ENCODE measurements at places on chromosomes 13 and 19.
A peak's percentile ranks its signal among the peaks of the same experiment; 100 is the strongest.

GRCh38 chr19:58361900-58362271 lies 665 bp downstream of the ZNF497 start:
- DNase-seq: no peak

DNA sequence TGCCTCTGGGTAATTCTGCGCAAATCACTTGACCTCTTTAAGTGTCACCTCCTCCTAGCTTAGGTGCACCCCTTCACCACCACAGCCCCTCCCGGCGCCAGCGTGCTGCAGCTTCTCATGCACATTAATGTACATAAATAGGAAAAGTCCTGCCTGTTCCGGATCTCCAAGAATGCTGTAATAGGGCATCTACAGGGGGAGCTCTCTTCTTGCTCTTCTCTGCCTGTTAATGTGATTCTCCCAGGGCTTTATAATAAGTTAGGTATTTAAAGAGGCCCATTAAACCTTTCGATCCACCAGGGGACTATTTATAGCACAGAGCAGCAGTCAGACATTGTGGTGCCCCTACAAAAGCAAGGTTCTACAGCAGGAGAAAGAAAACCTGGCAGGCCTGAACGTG lies 35.3 kb downstream of the SOX1 start:
- no peak for DNase-seq

DNA sequence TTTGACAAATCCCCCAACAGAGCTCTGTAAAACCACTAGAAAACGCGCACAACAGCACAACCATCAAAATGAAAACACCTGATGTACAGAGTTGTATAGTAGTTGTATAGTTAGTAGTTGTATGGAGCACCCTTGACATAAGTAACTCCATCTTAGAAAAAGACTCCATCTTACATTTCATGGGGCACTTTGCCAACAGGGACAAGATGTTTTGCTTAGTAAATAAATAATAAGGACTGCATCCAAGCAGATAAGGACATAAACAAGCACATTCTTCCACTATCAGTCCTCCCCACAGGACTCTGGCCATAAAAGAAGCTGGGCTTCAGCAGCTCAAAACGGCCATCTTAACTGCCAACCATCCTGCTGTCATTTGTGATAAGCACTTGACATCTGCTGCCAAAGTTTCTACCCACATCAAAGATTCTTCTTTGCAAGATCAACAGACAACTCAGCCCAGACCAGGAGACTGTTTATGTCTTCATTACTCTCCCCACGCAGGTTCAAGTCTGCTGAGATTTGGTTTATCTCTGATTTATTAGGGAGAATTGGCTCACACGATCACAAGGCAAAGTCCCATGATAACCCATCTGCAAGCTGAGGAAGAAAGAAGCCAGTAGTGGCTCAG lies 20.7 kb upstream of the ZNF331 start:
- no peak for DNase-seq

- DNase-seq: no peak
Measured at GRCh38 chr19:42344336-42344893, 19.0 kb downstream of the MEGF8 start.

DNA sequence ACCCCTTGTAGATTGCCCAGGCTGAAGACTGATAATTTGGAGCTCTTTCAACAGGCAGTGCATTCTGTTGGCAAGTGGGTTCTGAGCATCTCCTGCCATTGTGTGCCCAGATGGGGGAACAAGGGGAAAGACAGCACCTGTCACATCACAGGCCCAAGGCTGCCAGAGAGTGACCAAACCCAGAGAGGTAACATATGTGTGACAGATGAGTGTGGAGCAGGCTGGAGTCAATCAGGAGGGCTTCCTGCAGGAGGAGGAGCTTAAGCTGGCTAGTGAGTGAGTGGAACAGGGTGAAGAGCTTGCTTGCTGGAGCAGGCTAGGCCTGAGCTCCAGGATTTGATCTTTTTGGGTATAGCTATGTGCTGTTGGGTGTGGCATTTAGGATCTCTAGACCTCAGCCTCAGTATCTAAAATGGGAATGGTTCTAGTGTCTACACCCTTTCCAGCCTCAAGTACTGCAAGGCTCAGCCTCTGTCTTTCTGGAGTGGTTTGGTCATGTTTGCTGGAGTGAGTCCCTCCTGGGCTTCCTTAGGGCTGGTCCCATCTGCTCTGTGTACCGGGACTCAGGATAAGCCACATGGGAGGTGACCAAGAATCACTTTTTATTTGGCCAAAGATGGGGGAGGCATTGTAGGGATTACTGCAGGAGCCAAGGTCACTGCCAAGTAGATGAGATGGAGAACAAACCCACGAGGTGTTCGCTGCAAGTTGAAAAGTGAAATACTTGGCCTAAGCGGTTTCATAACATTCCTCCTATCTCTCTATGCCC lies 152.4 kb upstream of the TSHZ3 start:
- no peak for DNase-seq

- no peak for DNase-seq
Measured at GRCh38 chr19:35349614-35350521, 2.2 kb downstream of the FFAR1 start.

DNA sequence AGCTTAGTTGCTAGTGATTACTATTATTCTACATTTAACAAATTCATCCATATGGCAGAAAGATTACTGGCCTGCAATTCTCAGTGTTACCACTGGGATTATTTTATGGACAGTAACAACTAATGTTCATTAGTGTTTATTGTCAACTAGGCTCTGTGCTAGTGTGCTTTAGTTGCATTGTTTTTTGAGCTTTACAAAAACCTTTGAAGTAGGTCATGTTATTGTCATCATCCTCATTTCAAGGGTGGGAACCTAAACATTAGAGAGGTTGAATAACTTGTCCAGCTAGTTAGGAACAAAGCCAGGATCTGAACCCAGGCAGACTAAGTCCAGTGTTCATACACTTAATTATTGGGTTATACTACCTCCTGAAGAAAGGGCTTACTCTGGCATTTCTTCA lies 27.8 kb upstream of the TDRD3 start:
- no peak for DNase-seq

- DNase-seq: peak; percentile 95
Measured at GRCh38 chr19:1275260-1275975, at the start of gene FAM174C. TSS of gene FAM174C (plus strand) at chr19:1275530. CDS start at chr19:1275550, 20 bp downstream.

GRCh38 chr19:4373601-4374497 lies 26.5 kb downstream of the SH3GL1 start:
- no peak for DNase-seq

DNA sequence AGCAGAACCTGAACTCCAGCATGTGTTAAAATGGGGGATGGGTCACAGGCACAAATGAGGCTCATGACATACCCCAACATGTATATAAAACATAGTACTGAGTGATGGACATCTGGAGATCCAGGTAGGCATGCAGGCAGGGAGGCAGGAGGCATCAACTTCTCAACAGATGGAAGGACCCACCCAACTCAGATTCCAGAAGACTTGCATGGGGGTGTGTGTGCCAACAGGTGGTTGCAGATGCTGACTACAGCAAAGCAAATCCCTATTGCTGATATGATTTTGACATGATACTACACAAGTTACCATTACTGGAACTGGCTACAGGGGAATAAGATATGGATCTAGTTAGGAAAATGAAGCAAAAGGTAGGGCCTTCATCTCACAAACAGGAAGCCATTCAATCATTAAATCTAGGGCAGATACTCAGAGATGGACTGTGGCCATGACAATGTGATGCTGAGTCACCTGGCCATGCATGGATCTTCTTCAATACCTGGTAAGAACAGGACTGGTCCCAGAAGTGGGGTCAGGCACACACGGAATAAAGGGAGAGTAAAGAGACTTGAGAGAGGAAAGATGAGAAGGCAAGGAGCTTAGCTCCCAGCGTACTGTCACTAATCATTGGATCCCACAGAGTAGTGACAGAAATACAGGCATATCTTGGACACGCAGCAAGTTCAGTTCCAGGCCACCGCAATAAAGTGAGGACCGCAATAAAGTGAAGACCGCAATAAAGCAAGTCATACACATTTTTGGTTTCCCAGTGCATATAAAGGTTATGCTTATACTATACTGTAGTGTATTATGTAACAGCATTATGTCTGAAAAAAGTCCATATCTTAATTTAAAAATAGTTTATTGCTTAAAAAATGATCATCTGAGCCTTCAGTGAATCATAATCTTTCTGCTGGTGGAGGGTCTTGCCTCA lies 91.3 kb downstream of the USP12 start:
- DNase-seq: no peak

DNA sequence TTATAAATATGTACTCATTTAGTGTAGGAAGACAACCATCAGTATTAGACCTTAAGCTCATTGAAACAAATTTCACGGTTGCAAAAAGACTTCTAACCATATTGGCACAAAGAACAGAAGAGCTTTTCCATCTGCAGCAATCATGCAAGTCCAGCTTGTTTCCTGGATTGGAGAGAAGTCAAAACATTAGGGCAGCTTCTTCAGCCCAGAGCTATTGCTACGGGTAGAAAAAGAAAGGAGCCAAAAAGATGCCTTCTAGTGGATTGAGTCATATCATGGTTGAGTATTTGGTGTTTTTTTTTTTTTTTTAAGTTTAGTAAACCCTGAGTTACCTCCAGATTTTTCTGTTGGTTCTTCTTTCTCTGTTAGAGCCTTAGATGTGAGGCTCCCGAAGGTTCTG lies 99.8 kb downstream of the WDFY2 start:
- no peak for DNase-seq

DNA sequence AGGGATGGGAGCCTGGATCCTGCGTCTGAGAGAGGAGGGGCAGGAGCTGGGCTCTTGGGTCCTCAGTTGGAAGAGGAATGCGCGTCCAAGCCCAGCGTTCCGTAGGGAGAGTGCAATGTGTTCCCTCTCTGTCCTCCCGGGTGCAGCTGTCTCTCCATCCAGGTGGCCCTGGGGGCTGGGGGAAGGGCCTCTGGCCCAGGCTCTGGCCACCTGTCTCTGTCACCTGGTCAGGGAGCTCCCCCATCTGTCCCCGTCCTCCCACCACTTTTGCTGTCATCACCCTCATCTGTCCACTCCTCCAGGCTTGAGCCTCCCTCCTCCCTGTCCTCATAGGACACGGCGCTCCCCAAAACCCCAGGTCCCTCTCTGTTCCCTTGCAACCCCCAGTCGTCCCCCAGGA lies 3.7 kb upstream of the SBK2 start:
- no peak for DNase-seq

- DNase-seq: no peak
Measured at GRCh38 chr19:2353159-2353886, 6.7 kb upstream of the TMPRSS9 start.

GRCh38 chr19:10762656-10763055 lies 44.8 kb downstream of the DNM2 start:
- DNase-seq: no peak

- DNase-seq: peak; percentile 28
Measured at GRCh38 chr19:58355908-58356765, 2.8 kb upstream of the A1BG start.

DNA sequence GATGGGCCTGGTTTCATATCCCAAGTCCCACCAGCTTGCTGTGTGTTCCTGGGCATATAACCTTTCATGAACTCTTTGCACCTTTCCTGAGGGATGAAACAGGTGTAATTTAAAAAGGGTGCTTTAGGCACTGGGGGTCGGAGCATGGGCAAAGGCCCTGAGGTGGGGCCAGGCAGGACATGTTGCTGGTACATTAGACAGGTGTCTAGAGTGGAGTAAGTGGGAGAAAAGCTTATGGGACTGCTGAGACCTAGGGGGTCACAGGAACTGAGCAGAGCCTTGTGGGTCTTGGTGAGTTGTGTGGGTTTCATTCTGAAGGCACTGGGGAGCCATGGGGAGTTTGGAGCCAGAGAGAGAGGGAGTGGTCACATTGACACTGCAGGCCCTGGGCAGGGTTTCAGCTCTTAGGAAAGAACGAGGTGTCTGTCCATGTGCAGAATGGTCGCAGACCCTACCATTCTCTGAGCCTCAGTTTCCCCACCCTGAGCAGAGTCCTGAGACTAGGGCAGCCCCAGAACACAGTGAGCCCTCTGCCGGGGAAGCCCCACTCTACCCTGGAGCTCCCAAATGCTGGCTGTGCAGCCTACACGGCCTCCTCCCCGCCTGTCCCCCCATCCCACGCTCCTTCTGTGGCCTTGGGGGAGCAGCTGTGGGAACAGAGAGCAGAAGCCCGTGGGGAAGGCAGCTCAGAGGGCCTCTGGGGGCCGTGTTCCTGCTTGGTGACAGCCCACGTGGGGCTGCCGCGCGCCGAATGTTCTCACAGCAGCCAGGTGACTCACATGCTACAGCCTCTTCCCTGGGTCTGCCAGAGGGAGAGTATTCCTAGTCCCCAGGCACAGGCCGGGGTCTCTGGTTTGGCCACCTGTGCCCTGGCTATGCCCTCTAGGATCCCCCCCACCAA lies 7.3 kb upstream of the HOMER3 start:
- no peak for DNase-seq

GRCh38 chr13:37656247-37656940 lies 57.8 kb upstream of the POSTN start:
- no peak for DNase-seq

- DNase-seq: no peak
Measured at GRCh38 chr13:104320446-104320845, 1254.2 kb upstream of the SLC10A2 start.

DNA sequence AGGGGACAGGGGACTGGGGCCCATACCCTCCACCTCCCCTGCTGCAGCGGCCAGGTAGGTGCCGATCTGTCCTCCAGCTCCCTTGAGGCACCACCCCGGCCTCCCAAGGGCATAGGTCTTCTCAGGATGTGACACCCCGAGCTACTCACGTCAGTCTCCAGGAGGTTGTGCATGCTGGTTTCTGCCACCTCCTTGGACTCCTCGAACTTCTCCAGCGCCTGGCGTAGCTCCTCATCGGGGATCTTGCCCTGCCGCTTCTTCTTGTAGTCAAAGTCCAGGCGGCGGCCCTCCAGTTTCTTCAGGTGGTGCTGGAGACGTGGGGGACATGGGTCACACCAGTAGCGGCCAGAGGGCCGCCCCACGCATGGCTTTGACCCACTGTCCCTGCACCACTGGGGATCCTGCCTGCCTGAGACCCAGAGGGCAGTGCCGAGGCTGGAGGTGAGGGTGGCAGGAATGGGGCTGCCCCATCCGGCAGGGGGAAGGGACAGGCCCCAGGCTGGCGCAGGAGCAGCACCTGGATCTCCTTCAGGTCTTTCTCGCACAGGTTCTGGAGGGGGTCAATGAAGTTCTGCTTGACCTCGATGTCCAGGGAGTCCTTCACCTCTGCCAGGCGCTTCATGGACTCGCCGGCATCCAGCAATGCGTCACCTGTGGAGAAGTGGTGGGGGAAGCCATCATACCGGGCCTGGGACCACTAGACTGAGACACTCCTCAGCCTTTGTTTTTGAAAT lies 20.4 kb downstream of the MPND start:
- DNase-seq: no peak

DNA sequence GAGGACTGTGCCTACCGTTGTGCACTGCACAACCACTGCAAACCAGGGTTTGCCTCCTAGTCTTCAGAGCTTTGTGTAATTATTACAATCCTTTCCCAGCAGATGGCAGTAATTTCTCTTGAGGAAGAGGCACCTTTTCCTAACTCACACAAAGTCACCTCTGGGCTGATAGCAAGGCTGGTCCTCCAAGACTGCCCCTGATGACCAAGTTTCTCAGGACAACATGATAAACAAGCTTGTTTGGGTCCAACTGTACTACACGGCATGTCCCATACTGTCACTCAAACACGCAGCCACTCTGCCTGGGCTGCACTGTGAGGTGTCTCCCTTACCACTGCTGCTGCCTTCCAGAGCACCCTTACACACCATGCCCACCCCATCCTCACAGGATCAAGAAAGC lies 39.3 kb downstream of the RFXAP start:
- peak; percentile 42 for DNase-seq

- no peak for DNase-seq
Measured at GRCh38 chr13:23679220-23679619, 109.0 kb downstream of the TNFRSF19 start.

- DNase-seq: no peak
Measured at GRCh38 chr13:51912511-51913225, 50.9 kb downstream of the CCDC70 start.
